Activated CD8-positive, alpha-beta memory T cell treated with anti-CD3 and anti-CD28 coated beads, Interleukin-2, amount 10 ng/mL, durations not matched to agents 7 days and 5 days (primary cell): ENCODE measurements at places on chromosomes 4 and X. TPM values are rescaled to one million over a fixed set of nuclear protein-coding genes. Genes with fewer than 3 reads are reported as not detected.
A peak's percentile ranks its signal among the peaks of the same experiment; 100 is the strongest.

- DNase-seq = no peak
These were observed 3.6 kb downstream of the CASP6 start for GRCh38 chr4:109699553-109700225.

GRCh38 chrX:17553961-17554482 lies 179.0 kb downstream of the NHS start:
- DNase-seq = no peak

The FSTL5 gene
- not detected for total RNA-seq

GRCh38 chrX:53080628-53081580 lies 1.3 kb upstream of the TSPYL2 start:
- no peak for DNase-seq

DNA sequence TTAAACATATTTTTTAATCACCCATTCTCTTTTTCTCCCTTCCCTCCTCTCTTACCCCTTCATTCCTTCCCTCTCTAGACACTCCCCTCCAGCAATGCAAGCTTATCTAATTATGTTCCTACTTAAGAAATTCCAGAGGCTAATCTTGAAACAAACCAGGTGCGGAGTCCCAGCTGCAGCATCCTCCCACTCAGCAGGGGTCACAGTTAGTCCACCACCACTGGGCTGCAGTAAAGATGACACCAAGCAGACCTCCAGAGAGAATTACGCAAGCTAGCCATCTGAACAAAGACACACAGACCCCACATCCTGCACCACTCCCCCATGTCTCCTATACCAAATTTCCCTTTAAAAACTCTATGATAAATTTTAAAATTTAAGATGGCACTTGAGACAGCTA lies 13.9 kb upstream of the SEC24B start:
- no peak for DNase-seq

- no peak for DNase-seq
These were observed 20.5 kb upstream of the FAM193A start for GRCh38 chr4:2515830-2516550.

The FMR1NB gene
- not detected for total RNA-seq

- DNase-seq = peak; percentile 76
These were observed 839 bp downstream of the STK26 start for GRCh38 chrX:132023896-132024386.

The TNIP3 gene
- 9.1 TPM for total RNA-seq

GRCh38 chrX:154019633-154020528 lies at the start of gene IRAK1:
TSS of gene IRAK1 (minus strand) at chrX:154019902. CDS start at chrX:154019812, 90 bp downstream.
- DNase-seq = peak; percentile 57

DNA sequence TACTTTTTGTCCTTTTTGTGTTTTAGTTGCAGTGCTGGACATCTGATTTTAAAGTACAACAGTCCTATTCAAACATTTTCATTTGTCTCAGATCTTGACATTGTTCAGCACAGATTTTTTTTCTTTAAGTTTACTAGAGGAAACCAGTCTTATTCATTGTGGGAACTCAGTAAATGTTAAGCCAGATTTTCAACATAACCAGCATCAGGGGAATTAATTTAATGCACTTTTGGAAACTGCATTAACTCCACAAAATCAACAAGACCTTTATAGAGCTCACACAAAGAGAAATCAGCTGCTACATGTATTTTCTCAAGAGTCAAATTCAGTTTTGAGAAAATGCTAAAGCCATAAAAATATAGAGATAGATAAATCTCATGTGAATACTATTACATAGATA lies 9.9 kb downstream of the CPE start:
- DNase-seq = no peak

GRCh38 chr4:149140841-149141240 lies 674.8 kb downstream of the IQCM start:
- no peak for DNase-seq

GRCh38 chr4:89954906-89955695 lies 60.4 kb downstream of the MMRN1 start:
- DNase-seq = no peak
